ENCODE measurements at places on chromosomes 16 and 17.

GRCh38 chr17:8797621-8798175, 1.5 kb downstream of the MFSD6L start:
- no peak for DNase-seq

DNA sequence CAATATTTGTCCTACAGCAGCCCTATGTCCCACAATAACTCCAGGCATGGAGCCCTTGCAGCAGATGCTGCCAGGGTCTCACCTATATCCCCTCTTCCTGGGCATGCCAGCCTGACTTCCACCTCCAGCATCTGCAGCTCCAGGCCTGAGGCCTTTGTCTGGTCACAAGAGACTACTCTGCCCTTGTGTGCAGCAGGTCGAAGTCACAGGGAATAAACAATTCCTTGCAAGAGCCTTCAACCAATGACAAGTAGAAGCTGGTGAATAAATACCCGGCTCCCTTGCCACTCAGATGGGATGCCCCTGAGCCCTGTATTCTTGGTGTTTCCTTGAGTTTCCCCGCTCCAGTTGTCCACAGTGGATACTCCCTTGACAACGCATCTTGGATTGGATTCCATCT, 23.0 kb downstream of the CES1 start:
- no peak for DNase-seq

DNA sequence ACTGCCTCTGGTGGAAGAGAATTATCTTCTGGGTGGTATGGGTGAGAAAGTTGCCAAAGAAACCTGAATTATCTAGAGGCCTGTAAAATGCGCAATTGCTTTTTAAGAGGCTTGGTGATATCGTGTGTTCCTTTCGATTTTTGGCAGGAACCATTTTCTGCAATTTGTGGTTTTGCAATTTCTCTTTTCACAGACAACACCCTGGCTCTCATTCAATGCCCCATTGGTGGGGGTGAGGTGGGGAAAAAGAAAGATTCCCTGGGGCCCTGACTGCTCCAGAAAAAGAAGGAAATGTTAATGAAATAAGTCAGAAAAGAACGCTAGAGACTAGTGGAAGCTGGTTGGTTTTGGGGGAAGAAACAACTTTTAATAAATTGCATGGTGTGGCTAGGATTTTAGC, 77.4 kb downstream of the ANKFN1 start:
- peak; percentile 62 for DNase-seq

- no peak for DNase-seq
Measured at GRCh38 chr17:146546-146945, 9.2 kb downstream of the SCGB1C2 start.

DNA sequence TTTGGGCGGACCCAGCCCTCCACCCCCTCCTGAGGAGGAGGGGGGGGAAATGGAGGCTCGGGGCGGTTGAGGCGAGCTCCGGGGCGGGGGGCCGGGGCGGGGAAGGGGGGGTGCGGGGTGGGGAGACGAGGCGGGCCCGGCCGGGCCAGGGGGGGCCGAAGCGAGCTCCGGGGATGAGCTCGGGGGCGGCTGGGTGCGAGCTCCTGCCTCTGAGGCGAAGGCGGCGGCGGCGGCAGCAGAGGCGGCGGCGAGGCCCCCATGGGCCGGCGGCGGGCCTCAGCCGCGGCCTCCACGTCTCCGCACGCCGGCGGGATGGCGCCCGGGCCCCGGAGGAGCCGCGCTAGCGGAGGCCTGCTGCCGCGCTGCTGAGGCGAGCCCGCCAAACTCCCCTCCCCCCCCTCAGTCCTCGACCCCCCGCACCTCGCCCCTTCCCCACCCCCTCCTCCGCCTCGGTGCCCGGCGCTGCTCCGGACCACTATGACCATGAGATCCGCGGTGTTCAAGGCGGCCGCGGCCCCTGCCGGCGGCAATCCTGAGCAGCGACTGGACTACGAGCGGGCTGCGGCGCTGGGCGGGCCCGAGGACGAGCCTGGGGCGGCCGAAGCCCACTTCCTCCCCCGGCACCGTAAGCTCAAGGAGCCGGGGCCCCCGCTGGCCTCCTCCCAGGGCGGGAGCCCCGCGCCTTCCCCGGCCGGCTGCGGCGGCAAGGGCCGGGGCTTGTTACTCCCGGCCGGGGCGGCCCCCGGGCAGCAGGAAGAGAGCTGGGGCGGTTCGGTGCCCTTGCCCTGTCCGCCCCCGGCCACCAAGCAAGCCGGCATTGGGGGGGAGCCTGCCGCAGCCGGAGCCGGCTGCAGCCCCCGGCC, 596 bp downstream of the MSL1 start:
- DNase-seq = peak; percentile 84

GRCh38 chr16:9345880-9346279, 254.4 kb downstream of the HAPSTR1 start:
- no peak for DNase-seq

DNA sequence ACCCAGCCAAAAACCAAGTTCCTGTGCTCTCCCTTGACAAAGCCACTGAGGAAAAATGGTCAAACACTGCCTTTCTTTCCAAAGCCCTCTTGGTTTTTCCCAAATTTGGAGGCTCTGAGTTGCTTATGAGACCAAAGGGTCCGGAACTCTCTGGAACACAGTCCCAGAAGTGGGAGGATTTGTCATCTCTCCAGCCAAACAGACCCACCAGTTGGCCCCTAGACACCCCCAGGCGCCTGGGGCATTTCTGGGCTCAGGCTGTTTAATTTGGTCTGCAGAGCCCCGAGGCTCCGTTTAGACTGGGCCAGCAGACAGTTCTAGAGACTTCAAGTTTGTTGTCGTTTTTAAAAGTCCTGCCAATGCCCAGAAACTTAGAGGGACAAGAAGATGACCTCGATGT, 239.1 kb downstream of the SEC14L1 start:
- no peak for DNase-seq

GRCh38 chr16:79130616-79131015, 469.9 kb downstream of the MAF start:
- DNase-seq = no peak

GRCh38 chr16:74607962-74608356, 1.0 kb upstream of the GLG1 start:
- peak; percentile 40 for DNase-seq

DNA sequence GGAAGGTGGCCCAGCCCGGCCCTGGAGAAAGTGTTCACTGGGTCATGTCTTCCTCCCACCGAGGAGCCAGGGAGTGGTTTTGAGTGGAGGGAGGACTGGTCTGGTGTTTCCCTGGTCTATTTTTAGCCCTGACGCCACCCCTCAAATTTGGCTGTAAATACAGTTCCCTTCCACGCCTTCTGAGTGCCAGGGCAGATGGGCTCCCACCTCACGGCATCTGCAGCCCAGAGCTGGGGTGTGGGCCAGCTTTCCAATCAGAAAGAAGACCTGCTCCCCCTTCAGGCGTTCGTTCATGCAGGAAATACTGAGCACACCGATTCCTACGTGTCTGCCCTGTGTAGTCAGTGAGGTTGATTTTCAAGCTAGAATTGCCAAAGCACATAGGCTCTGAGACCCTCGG, 53.7 kb downstream of the SNX20 start:
- DNase-seq = peak; percentile 79

DNA sequence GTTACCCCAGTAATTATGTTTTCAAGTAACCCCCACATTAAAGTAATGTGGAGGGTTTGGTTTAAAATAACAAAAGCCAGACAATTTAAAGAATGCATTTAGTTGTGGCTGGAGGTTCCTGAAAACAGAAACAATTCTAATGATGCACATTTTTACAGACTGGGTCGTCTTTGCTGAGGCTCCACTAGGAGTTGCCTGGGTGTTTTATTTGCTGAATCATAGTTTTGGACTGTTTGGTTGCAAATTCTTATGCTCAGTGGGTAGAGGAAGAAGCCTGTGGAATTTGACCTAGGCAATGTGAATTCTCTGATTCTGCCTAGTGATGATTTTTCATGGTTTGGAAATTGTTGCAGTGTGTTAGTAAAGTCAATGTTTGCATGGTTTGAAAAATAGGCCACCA, 16.3 kb downstream of the SHISA9 start:
- no peak for DNase-seq

- DNase-seq = peak; percentile 27
Measured at GRCh38 chr16:69935740-69936139, 15.4 kb upstream of the CLEC18A start.

DNA sequence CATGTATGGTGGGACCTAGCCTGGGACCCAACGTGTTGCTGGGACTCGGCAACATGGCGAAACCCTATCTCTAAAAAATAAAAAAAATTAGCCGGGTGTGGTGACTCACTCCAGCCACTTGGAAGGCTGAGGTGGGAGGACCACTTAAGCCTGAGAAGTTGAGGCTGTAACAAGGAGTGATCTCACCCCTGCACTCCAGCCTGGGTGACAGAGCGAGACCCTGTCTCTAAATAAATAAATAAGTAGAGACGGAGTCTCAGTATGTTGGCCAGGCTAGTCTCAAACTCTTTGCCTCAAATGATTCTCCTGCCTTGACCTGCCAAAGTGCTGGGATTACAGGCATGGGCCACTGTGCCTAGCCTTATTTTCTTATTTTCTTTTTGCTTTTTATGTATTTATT, 10.1 kb upstream of the CNP start:
- no peak for DNase-seq

DNA sequence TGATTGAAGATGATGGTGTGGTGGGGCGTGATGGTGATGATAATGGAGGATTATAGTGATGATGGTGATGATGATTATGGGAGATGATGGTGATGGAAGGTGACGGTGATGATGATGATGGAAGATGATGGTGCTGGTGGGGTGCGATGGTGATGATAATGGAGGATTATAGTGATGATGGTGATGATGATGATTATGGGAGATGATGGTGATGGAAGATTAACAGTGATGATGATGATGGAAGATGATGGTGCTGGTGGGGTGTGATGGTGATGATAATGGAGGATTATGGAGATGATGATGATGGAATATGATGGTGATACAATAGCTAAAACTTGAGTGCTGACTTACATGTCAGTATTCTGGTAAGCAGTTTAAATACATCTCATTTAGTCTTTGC, 391.0 kb upstream of the EEF2KMT start:
- DNase-seq = no peak

- peak; percentile 80 for DNase-seq
Measured at GRCh38 chr16:67666032-67666551, 458 bp downstream of the ENKD1 start.

Data from sciatic nerve (tissue), 2 donors.